Stimulated activated CD8-positive, alpha-beta memory T cell treated with anti-CD3 and anti-CD28 coated beads, Interleukin-4, amount 100 ng/mL, for 24 hours (primary cell): ENCODE measurements at places on chromosomes 6 and 20.

DNA sequence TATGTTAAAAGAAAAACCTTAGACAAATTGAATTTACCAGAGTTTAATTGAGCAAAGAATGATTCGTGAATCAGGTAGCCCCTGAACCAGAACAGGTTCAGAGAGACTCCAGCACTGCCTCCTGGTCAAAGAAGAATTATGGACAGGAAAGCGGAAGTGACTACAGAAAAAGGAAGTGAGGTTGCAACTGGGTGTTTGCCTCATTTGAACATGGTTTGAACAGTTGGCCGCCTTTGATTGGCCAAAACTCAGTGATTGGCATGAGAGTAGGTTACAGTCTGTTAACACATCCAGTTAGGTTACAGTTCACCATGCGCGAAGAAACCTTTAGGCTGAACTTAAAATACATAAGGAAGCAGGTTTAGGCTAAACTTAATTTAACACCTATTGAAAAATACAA is 248.8 kb downstream of the TFAP2A start:
- no peak for DNase-seq

DNA sequence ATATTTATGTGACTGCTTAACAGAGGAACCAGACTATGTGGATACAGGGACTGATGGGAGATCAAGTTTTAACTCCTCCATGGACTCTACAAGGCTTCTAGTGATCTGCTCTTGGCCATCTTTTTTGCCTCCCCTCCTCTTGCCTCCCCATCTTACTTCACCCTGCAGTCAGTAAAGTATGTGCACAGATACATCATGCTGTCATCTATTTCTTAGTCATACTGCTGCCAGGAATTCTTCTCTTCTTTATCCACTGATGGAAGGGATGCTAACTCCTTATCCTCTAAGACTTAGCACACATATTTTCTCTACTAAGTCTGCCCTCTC is 27.6 kb upstream of the FAM83C start:
- DNase-seq, result no peak

GRCh38 chr6:20716865-20717264 is 182.6 kb downstream of the CDKAL1 start:
- no peak for DNase-seq

- DNase-seq, result no peak
These were observed 86.2 kb downstream of the KCNB1 start for GRCh38 chr20:49396230-49396629.

GRCh38 chr6:3376064-3376463 is 80.8 kb downstream of the SLC22A23 start:
- DNase-seq, result no peak

DNA sequence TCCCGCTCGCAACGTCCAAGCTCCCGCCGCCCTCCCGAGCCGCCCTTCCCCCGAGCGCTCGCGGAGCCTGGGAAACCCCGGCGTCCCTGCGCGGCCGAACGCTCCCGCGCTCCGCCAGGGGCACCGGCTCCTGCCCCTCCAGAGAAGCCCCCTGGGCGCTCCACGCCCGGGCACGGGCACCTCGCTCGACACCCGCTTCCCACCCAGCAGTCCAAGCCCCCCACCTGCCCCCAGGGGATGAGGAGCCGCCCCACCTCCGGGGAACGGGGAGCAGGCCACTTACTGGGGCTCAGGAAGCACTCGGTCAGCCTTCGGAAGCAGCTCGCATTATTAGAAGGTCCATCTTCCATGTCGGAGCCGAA is 1.4 kb downstream of the PDE10A start:
- DNase-seq, result no peak

GRCh38 chr6:108363113-108363512 is 68.3 kb downstream of the AFG1L start:
- no peak for DNase-seq

- DNase-seq, result no peak
These were observed 3.7 kb upstream of the SMAP1 start for GRCh38 chr6:70663881-70664466.

DNA sequence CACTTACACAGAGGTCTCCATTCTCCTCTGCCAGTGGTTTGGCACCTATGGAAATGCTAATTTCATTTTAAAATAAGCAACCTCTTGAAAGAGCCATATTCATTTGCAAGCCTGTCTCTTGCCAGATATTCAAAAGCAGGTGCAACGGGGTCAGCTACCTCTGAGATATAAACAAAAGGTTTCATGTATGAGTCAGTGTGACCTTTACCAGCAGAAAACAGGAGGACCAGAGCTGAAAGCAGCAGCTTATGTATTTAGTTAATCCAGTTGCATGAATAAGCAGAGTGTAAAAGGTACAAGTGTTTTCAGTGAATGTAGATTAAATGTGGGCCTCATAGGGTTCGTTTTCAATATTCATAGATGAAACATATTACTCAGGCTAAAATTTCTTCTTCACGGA is 56.0 kb downstream of the TENT5A start:
- no peak for DNase-seq

- no peak for DNase-seq
These were observed 58.0 kb downstream of the APCDD1L start for GRCh38 chr20:58457083-58457695.

- no peak for DNase-seq
These were observed 9.8 kb downstream of the ZNF335 start for GRCh38 chr20:45962031-45962755.

- DNase-seq, result no peak
These were observed 9.3 kb downstream of the CDS2 start for GRCh38 chr20:5136096-5136495.

DNA sequence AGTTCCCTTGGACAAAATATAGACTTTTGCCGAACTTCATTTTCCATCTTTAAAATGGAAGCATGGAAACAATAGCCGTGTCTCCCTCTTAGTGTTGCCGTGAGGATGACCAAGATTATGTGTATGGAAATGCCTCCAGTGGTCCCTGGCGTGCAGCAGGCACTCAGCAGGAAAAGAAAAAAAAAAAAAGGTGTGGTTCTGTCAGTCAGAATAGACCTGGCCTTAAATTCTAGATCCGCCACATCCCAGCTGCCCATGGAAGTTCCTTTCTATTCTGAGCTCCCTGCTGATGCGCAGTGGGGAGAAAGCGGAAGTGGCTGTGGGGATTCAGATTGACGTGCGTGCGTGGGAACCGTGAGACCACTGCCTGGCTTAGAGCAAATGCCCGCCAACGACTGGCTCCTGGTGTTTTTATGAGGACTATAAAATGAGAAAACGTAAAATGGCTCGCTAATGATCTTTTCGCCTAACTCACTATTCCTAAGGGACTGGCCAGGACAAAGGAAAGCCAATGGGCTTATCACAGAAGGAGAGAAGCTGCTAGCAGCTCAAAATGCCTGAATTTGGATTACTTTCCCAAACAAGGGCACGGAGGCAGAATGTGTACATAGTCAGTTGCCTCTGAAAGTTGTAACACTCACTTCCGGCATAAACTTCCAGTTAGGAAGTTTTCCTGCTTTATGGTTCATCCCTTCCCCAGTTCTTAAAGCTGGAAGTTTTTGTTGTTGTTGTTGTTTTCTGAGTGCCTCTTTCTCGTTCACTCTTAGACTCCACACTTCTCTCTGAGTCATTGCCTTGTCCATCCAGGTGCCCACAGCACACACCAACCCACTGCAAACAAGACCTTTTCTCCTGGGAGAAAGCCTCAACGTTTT is 11.4 kb upstream of the PDE10A start:
- DNase-seq, result no peak

GRCh38 chr20:63246490-63247288 is 7.6 kb downstream of the NKAIN4 start:
- DNase-seq, result no peak

GRCh38 chr6:111662072-111662793 is 56.6 kb upstream of the TRAF3IP2 start:
- no peak for DNase-seq

DNA sequence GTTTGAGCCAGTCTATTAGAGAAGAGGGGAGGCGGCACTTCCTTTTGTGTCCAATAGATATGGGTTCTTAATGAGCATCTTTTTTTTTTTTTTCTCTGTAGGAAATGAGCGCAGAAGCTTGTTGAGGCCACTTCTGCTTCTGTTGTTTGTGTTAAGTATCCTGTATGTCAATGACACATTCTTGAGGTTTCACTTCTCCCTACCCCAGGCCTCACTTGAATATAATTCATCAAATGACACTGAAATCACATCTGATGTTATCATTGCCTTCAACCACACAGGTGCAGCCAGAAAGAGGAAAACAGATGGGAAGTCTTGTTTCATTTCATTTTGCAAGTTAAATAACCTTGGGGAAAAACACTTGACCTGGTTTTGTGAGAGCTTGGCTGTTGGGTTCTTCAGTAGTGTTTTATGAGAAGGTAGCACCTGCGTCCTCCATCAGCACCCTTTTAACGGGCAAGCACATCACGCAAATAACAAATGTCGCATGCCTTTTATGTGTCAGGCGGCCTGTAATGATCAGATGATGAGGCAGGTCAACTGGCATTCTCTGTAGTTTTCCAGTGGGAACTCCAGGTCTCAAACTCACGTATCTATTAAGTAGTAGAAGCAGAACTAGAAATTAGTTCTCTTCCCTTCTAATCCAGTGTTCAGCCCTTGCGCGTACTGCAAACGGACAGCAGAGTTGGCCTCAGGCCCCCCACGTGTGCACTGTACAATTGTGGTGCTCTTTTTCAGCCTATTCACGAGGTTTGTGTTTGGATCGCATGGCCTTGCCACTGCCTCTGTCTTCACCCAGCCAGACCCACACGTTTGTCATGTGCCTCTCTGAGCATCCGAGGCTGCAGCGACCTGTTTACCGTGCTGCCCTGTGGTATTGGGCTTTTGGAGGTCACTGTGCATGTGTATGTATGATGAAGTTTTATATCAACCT is 23.5 kb downstream of the PLEKHG1 start:
- no peak for DNase-seq

GRCh38 chr6:125927761-125928160 is 28.8 kb upstream of the HINT3 start:
- no peak for DNase-seq

GRCh38 chr6:117534974-117535373 is 52.5 kb downstream of the DCBLD1 start:
- no peak for DNase-seq

DNA sequence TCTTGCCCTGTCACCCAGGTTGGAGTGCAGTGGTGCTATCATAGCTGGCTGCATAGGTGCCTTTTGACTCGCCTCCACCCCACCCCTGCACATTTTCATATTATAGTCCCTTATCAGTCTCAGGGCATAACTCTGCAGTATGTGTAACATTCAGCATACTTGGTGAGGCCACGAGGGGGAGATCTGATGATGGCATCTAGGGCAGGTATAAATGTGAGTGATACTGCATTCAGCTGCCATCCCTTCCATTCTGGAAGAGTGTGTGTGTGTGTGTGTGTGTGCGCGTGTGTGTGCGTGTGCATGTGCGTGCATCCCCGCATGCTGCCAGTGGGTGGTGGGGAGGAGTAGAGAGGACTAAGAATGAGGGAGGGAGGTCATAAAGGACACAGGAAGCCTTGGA is 81.4 kb downstream of the JARID2 start:
- DNase-seq, result peak; percentile 26

GRCh38 chr20:23541330-23541729 is 27.0 kb downstream of the CST9L start:
- DNase-seq, result no peak

GRCh38 chr6:38155144-38155543 is 335.6 kb downstream of the ZFAND3 start:
- DNase-seq, result no peak

DNA sequence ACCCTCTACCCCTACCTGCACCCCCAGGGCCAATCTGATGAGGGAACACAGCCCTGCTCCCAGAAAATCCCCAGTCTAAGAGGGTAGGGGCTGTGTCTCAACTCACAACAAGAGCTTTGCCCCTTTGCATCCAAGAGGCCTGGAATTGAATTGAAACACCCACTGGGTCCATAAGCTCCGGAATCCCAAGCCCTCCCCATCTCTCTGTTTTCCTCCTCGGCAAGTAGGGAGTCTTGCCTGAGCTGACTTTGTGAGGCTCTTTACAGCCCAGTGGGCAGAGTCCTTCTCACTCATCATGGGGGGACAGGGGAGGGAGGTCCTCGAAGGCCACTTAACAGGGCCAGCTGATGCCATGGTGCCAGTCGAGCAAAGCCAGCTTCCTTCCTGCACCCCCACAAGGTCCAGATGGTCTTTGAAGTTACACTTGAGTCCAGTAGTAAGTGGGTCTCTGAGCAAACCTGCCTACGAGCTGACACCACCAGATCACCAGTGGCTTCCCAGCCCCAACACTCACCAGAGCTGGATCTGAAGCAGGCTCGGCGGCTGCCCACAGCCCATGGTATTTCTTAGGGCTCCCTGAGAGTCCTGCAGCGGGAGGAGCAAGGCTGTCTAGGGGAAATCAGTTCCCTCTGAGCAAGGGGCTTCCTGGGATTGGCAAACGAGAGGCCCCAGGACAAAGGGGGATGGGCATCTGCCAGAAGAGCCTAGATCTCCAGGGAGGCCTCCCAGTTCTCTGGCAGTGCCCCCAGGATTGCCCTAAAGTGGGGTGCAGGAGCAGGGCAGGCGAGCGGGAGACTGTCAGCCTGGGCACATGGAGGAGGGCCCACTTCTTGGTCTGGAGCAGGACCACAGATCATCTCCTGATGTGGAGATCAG is 144.5 kb downstream of the VEGFA start:
- no peak for DNase-seq

- DNase-seq, result no peak
These were observed 150.5 kb upstream of the MYLIP start for GRCh38 chr6:15978426-15978825.

DNA sequence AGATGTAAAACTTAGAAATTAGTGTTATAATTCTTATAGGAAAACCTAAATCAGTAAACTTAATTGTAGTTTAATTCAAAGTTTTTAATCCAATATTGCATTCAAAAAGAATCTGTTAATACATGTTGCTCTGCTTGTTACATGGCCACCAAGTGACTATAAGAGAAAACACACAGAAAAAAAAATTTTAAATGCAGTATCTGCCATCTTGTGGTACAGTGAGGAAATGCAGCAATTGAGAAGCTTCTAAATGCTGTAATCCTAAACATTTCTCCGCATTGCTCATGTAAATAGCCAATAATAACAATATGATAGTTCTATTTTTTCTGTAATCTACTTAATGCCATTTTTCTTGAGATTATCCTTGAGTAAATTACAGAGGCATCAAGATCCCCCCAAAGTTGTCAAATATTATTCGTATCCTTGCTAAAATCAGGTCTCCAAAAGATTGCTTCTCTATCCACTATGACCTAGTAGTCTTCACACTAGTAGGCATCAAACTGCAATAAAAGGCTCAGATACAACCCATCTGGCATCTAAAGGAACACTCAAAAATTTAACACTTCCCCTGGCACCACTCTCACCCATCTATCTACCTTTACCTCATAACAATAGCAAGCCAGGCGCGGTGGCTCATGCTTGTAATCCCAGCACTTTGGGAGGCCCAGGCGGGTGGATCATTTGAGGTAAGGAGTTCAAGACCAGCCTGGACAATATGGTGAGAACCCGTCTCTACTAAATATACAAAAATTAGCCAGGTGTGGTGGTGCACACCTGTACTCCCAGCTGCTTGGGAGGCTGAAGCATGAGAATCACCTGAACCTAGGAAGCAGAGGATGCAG is 34.6 kb downstream of the HDAC2 start:
- no peak for DNase-seq

GRCh38 chr6:131103296-131103695 is 32.0 kb upstream of the AKAP7 start:
- DNase-seq, result no peak

GRCh38 chr6:33875696-33876095 is 71.9 kb upstream of the MLN start:
- no peak for DNase-seq
